ENCODE measurements at places on chromosomes 2 and 18. TPM values are rescaled to one million over a fixed set of nuclear protein-coding genes. Genes with fewer than 3 reads are reported as not detected.

ASB18 gene
- polyA plus RNA-seq, result 0.70 TPM

PDK1 gene
- 432 TPM for polyA plus RNA-seq

NYAP2 gene
- not detected for polyA plus RNA-seq

PREB gene
- polyA plus RNA-seq, result 91.0 TPM

AKAIN1 gene
- polyA plus RNA-seq, result not detected

SOWAHC gene
- polyA plus RNA-seq, result 8.5 TPM

CFC1 gene
- polyA plus RNA-seq, result 52.6 TPM

ARHGEF4 gene
- 26.0 TPM for polyA plus RNA-seq

LCT gene
- 0.10 TPM for polyA plus RNA-seq

SPATA3 gene
- polyA plus RNA-seq, result not detected

All from cardiac muscle cell (in vitro differentiated cells and primary cell).